ENCODE measurements at places on chromosomes 7 and 10. TPM values are rescaled to one million over a fixed set of nuclear protein-coding genes. Genes with fewer than 3 reads are reported as not detected.

- DNase-seq = no peak
Observed at GRCh38 chr10:5669604-5670003, 3.2 kb upstream of the ASB13 start.

GRCh38 chr10:102233997-102234396 lies 7.3 kb downstream of the PITX3 start:
- no peak for DNase-seq

- DNase-seq = no peak
Observed at GRCh38 chr7:36726806-36727503, 2.7 kb upstream of the AOAH start.

TBX20 gene
- 0.49 TPM for total RNA-seq

DNA sequence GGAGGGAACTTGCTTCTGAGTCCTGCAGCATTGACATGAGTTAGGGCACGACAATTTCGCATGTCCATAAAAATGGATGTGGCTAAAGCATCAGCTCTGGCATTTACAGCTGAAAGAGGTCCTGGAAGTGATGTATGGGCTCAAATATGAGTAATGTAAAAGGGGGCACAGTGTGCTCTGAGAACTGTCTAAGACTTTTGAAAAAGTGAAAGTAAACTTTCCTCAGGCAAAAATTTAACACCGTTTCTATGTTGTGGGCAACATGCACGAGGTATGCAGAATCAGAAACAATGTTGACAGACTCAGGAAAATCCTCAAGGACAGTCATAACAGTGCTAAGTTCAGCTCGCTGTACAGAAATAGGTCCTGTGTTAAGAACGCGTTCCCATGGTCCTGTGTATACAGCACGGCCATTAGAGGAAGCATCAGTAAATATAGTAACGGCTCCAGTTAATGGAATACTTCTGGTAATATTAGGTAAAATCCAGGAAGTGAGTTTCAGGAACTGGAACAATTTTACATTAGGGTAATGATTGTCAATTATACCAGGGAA lies 37.9 kb upstream of the AKR1C2 start:
- DNase-seq = no peak

GRCh38 chr7:69935107-69935506 lies 336.8 kb downstream of the AUTS2 start:
- no peak for DNase-seq

DNA sequence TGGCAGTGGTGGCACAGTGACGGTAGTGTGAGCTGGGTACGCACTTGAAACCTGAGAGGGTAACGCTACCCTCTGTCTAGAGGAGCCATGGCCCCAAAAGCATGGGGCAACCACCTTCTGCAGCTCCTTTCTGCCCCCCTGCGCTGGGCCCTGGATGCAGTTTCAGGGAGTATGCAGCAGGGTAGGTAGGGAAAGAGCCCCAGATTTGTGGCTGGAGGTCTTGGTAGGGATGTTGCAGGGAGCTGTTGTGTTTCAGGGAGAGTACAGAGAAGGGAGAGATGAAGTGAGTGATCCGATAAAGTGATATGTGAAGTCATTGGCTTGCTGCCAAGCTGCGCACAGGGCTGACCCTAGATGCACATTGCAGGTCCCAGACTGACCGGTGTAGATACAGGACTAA lies 2.7 kb upstream of the PGAM2 start:
- no peak for DNase-seq

- no peak for DNase-seq
Observed at GRCh38 chr7:117279931-117280557, 42.8 kb downstream of the WNT2 start.

- no peak for DNase-seq
Observed at GRCh38 chr7:28408105-28408959, 4.0 kb upstream of the CREB5 start.

- DNase-seq = no peak
Observed at GRCh38 chr10:113711142-113711541, 31.4 kb downstream of the CASP7 start.

- no peak for DNase-seq
Observed at GRCh38 chr7:154929006-154929726, 73.8 kb downstream of the PAXIP1 start.

PPP1R9A gene
- total RNA-seq = 1.5 TPM

- no peak for DNase-seq
Observed at GRCh38 chr7:81871606-81872265, 101.9 kb upstream of the HGF start.

Data from vagina (tissue), 2 donors.